Uterus (tissue), 4 donors: ENCODE measurements at places on chromosomes 13 and 19. TPM values are rescaled to one million over a fixed set of nuclear protein-coding genes. Genes with fewer than 3 reads are reported as not detected.

- DNase-seq: peak; percentile 78
- no peaks in the 10 kb centered on the region for H3K4me1 ChIP-seq
- H3K27ac ChIP-seq: peak overlapping the region; percentile 43
These were observed 198.4 kb downstream of the COL4A1 start for GRCh38 chr13:110108348-110109139.

DNA sequence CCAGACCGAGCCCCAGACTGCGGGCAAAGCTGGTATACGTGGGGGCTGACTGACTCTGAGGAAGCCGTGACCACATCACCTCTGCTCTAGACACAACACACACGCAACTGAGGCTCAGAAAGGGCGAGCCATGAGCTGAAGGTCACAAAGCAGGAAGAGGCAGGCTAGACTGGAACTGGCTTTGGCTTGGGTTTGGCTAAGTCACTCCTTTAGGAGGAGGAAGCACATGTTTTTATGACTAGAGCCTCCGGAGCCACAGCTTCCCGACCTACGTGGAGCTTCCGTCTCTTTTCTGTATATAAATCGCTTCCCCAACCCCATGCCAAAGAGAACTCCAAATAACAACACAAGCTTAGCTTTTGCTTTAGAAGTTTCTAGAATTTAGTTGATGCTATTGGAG is 48.0 kb downstream of the RFX2 start:
- H3K4me3 ChIP-seq: no peak overlapping the region
- no peaks in the 10 kb centered on the region for H3K36me3 ChIP-seq
- no peaks in the 10 kb centered on the region for H3K27me3 ChIP-seq
- DNase-seq: peak; percentile 41
- peak overlapping the region; percentile 95 for H3K27ac ChIP-seq

The ICAM5 gene
- 0.07 TPM for total RNA-seq

DNA sequence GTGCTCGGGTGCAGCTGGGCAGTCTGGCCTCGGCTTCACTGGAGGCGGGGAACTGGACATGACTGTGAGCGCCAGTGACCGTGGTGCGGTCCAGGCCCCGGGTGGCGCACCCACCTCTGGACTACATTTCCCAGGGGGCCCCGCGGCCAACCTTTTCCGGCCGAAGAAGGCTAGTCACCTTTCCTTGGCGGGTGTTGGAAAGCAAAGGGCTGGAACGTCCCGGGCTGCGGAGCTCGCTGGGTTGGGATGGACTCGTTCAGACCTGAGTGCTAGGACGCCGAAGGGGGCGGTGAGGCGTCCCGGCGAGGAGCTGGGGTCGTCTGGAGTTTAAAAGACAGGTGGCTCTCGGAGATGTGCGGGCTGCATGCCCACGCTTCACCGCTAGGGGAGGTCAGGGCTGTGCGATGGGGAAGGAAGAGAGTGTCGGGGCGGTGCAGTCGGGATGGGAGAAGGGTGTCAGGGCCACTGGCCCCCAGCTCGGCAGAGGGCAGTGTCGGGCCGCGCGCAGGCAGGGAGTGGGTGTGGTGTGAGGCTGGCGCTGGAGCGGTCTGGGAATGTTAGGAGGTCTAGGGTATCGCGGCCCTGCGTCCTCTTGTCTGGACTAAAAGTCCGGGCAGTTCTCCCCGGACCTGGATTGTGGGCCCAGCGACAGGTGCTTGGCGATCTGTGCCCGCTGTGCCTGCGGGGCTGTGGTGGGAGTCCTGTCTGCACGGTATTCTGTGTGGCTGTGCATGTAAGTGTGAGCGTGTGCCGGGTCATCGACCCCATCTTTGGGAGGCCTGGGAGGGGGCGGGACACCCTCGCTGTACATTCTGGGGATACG is 57.1 kb downstream of the ZNF568 start:
- peak overlapping the region; percentile 52 for H3K4me3 ChIP-seq
- peak; percentile 79 for DNase-seq
- no peaks in the 10 kb centered on the region for H3K4me1 ChIP-seq
- H3K27ac ChIP-seq: peak overlapping the region; percentile 71
- no peaks in the 10 kb centered on the region for H3K27me3 ChIP-seq

- peak; percentile 74 for DNase-seq
- H3K27ac ChIP-seq: peak overlapping the region; percentile 34
- peak overlapping the region; percentile 38 for H3K4me3 ChIP-seq
- H3K27me3 ChIP-seq: no peaks in the 10 kb centered on the region
These were observed 3.4 kb downstream of the DMKN start for GRCh38 chr19:35509861-35510625.

The SMIM44 gene
- not detected for total RNA-seq

- DNase-seq: peak; percentile 76
- H3K4me1 ChIP-seq: peaks cover 20% of the 10 kb centered on the region
- H3K27ac ChIP-seq: peak overlapping the region; percentile 71
- H3K27me3 ChIP-seq: no peaks in the 10 kb centered on the region
- no peak overlapping the region for H3K4me3 ChIP-seq
These were observed 84.3 kb downstream of the RNASEH2B start for GRCh38 chr13:50993934-50994333.

The CEACAM3 gene
- total RNA-seq: not detected

The CRX gene
- total RNA-seq: not detected

DNA sequence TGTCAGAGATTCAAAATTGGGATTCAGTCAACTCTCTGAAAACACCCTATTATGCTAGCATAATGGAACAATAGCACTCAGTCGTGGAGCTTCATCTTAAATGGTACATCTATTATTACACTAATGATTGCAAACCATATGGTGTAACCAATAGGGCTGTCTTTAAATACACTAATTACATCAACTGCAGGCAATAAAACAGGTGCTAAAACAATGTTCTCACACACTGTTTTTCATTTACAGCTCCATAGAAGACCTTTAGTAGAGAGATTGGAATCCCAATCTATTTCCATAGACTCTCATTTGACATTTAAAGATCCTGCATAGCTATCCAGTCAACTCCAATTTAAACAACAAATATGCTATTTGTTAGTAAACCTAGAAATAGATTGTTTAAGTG is 1917.4 kb downstream of the OLFM4 start:
- no peak overlapping the region for H3K27ac ChIP-seq
- no peak overlapping the region for H3K4me3 ChIP-seq
- H3K27me3 ChIP-seq: no peaks in the 10 kb centered on the region
- no peaks in the 10 kb centered on the region for H3K36me3 ChIP-seq
- no peak for DNase-seq

The N4BP2L1 gene
- 7.4 TPM for total RNA-seq

The CADM4 gene
- 18.6 TPM for total RNA-seq
